ENCODE measurements at places on chromosomes 3 and 15.

DNA sequence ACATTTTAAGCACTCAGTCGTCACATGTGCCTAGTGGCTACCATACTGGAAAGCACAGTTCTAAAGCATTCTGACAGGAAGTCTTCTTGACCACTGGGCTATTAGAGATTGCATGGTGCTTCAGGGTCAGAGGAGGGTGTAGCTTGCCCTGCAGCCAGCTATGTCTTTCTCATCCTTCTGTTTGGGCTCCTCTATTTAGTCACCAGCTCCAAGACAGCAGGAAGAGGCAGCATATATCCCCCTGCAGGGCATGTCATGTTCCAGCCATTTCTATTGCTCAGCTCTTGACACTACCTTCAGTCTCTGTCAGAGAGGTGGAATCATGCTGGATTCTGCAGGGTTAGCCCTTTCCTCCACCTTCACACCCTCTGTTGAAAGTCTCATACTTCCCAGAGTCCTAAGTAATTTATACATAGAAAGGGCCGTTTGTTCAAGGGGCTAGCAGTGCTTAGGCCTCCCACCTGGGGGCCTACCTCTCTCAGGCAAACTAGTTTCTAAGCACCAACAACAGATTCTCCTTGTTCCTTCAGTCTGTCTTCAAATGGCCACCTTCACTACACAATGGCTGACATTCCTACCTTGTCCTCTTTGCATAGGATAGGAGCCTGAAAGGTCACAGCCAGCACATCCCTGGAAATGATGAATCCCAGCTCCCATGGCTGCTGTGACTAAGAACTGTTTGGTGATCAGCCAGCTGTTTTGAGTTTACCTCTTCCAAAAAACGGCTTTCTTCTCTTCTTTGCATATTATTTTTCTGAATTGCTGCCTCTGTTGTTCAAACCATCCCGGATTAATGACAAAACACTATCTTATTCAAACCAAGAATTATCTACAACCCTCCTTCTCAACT lies 115.7 kb upstream of the BFSP2 start:
- DNase-seq, result no peak

- DNase-seq, result no peak
Observed at GRCh38 chr15:74028646-74029045, 34.1 kb downstream of the PML start.

GRCh38 chr15:100580414-100580813 lies 21.6 kb downstream of the LINS1 start:
- DNase-seq, result no peak

DNA sequence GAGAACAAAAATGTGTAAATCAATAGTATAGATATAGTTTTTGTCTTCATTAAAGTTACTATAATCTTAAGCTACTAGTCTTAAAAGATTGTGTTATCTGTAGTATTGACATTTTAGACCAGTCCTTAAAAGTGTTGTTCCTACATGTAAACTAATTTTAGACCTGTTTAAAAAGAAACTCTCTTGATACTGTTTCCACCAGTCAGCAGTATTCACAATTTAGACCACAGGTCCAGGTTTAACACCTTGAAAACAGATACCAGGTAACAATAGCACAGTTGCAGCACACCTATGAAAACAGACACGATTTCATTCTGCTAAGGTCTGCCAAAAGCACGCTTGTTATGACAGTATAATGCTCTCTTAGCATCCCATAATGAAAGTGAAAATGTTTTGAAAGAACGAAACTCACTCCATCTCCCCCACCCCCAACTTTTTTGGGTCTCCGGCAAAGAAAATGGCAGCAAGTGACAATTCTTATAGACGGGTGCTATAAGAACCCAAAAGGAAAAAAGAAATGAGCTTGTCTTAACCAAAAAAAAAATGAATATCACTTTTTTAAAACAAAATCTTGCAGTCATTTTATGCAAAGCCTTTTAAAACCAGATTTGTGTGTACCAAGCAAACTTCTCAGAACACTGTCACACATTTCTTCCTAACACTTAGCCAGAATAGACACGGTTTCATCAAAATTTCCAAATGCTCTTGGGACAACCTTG lies 1.6 kb downstream of the EIF4E3 start:
- DNase-seq, result no peak

DNA sequence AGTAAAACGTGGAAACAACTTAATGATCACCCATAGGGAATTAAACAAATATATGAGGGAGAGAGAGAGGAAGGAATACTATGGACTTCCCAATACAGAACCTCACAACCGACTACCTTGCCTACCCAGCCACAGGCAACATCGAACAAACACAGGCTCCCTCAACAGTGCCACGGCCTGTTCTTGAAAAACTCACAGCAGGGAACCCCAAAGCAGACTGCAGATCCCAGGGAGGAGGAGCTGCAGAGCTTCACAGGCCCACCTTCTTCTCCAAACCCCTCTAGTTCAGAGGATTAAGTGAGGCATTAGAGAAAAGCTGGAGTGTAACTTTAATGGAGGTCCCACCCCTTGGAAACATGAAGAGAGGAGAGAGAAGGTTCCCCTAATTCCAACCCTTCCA lies 110.2 kb downstream of the ST8SIA2 start:
- DNase-seq, result no peak
